ENCODE measurements at places on chromosomes 12 and 14.

DNA sequence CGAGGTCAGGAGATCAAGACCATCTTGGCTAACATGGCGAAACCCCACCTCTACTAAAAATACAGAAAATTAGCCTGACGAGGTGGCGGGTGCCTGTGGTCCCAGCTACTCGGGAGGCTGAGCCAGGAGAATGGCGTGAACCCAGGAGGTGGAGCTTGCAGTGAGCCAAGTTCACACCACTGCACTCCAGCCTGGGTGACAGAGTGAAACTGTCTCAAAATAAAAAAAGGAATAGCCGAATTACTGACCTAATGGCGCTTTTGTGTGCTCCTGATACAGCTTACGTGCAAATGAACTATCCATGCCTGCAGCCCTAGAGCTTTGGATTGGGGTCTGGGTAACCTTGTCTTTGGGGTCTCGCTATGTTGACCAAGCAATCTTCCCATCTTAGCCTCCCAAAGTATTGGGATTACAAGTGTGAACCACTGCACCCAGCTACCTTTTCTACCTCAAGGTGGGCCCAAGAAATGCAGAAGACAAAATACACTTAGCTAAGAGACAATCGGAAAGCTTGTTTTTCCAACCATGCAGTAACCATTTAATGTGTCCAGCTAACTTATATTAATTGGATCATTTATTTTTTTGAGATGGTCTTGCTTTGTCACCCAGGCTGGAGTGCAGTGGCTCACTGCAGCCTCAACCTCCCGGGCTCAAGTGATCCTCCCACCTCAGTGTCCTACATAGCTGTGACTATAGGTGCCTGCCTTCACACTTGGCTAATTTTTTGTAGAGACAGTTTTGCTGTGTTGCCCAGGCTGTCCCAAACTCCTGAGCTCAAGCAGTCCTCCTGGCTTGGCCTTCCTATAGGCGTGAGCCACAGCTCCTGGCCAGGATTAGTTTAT, 5.5 kb downstream of the PABPN1 start:
- no peak for DNase-seq

- DNase-seq, result no peak
These were observed 770.4 kb upstream of the STXBP6 start for GRCh38 chr14:25820368-25820767.

GRCh38 chr14:24900269-24901100, 149.5 kb downstream of the STXBP6 start:
- DNase-seq, result no peak

- no peak for DNase-seq
These were observed 6.8 kb downstream of the KIF26A start for GRCh38 chr14:104144911-104145825.

DNA sequence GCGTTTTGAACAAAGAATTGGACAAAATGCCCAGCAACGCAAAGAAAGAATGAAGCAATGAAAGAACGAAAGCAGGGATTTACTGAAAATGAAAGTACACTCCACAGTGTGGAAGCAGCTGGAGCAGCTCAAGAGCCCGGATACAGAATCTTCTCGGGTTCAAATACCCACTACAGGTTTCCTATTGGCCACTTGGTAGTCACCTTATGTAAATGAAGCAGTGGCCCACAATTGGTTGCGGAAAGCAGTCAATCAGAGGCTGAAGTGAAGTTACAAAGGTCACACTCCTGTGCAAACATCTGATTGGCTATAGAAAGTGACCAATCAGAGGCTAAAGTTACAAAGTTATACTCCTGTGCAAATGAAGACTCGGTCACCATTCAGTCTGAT, 15.0 kb upstream of the PPP1R13B start:
- DNase-seq, result no peak

DNA sequence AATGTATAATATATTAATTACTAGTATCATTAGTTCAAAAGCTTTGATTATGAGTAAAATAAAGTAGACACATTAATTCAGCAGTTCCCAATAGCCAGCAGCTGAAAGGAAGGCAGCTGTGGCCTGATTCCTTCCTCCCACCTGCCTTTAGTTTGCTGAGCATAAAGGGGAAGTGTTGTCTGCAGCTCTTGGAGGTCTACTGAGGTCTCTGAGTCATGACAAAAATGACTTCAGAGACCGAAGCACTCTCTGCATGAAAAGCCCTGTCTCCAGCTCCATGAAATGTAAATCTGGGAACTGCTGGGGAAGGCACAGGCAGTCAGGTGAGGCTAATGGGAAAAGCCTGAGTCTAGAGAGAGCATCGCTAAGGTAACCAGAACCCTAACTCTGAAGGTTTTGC, 165.4 kb downstream of the NRXN3 start:
- peak; percentile 54 for DNase-seq

DNA sequence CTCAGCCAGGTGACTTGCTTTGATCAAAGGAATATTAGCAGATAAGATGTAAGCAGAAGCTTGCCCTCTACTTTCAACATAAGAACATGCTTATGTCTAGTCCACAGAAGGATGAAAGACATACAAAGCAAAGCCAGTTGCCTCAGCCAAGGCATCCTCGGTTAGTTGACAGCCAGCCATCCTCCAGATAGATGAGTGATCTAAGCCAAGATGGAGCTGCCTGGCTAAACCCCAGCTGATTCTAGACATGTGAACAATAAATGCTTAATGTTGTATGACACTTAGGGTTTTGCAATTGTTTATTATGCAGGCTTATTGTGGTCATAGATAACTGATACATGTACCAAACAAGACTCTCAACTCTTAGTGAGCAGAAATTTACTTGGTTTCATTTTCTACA, 157.6 kb upstream of the TMTC2 start:
- DNase-seq, result no peak

DNA sequence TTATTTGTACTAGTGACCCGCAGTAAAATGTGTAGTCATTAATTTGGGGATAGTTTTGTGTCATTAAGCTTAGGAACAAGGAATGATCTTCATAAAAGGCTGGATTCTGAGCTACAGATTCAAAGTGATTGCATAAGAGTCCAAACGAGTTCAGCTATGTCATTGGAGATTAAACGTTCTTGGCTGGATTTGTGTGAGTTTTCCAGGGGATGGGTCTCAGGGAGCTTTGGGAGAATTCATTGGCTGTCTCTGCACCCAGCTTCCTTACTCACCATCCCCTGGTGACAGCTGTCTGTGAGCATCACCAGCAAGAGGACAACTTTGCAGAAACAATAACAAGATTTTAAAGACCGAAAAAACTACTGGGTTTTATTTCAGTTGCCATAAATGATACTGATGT, 130.4 kb downstream of the DAAM1 start:
- DNase-seq, result no peak

GRCh38 chr14:61420326-61420725, 98.9 kb downstream of the PRKCH start:
- no peak for DNase-seq

DNA sequence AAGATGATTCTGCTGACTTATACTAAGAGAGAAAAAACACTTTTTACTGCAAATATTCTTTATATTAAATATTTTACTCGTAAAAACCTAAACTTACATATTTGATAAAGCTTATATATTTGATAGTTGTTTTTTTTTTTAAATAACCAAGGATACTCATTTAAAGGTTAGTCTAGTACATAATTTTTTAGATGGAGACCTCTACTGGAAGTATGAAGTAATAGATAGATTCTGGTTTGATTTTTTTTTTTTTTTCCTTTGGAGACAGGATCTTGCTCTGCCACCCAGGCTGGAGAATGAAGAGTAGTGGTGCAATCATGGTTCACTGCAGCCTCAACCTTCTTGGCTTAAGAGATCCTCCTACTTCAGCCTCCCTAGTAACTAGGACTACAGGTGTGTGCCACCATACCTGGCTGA, 16.4 kb downstream of the ARID2 start:
- no peak for DNase-seq

- DNase-seq, result no peak
These were observed 230.9 kb upstream of the NOVA1 start for GRCh38 chr14:26828741-26829140.

GRCh38 chr14:77615361-77616132, 890 bp downstream of the SPTLC2 start:
- no peak for DNase-seq

GRCh38 chr12:53820514-53821306, 68.9 kb upstream of the CISTR start:
- no peak for DNase-seq

- no peak for DNase-seq
These were observed 1.5 kb upstream of the TAOK3 start for GRCh38 chr12:118374126-118374725.

Data from suppressor macrophage (primary cell).